ENCODE measurements at places on chromosomes 7 and 10. TPM values are rescaled to one million over a fixed set of nuclear protein-coding genes. Genes with fewer than 3 reads are reported as not detected.

DNA sequence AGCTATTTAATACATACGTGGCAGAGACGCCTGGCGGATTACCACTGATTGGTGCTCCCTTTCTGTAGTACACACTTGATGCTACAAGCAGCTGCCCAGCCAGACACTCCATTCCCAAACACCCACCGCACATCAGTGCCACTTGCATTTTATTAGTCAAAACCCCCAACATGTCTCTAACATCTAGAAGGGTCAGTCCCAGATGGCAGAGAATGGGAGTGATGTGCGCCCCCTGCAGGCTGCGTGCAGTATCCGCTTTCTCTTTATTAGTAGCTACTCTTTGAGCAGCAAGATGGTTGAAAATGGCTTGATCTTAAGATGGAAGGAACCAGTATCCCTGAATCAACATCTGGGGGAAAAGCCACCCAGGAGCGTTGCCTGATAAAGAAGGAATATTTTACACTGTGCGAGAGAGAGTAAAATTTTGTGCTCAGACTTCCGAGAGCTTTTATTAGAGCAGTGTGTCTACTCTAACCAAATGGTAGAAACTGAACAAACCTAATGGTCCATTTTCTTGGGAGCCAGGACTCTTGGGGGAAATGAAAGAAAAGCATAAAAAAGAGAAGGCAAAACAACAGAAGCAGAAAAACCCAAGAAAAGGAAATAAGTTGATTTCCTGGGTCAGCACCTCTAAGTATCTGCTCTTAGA lies 78.3 kb downstream of the ST8SIA6 start:
- DNase-seq, result peak; percentile 15

GRCh38 chr7:136526408-136527105 lies 341.9 kb upstream of the CHRM2 start:
- DNase-seq, result no peak

- DNase-seq, result no peak
Measured at GRCh38 chr7:29976673-29977415, 12.8 kb downstream of the SCRN1 start.

DNA sequence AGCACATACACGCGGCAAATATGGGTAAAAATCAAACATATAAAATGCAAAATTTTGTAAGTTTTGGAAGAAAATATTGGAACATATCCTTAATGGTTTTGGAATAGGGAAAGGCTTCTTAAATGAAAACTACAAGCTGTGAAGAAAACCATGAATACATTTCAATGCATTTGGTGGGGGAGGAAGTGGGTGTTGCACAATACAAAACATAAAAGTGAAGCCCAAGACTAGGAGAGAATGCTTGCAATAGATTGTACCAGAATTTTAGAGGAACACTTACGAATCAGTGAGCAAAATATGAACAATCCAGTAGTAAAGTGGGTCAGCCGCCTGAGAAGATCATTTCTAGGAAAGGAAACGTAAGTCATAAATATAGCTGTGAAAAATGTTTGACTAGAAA lies 322.6 kb upstream of the MKI67 start:
- no peak for DNase-seq

DNA sequence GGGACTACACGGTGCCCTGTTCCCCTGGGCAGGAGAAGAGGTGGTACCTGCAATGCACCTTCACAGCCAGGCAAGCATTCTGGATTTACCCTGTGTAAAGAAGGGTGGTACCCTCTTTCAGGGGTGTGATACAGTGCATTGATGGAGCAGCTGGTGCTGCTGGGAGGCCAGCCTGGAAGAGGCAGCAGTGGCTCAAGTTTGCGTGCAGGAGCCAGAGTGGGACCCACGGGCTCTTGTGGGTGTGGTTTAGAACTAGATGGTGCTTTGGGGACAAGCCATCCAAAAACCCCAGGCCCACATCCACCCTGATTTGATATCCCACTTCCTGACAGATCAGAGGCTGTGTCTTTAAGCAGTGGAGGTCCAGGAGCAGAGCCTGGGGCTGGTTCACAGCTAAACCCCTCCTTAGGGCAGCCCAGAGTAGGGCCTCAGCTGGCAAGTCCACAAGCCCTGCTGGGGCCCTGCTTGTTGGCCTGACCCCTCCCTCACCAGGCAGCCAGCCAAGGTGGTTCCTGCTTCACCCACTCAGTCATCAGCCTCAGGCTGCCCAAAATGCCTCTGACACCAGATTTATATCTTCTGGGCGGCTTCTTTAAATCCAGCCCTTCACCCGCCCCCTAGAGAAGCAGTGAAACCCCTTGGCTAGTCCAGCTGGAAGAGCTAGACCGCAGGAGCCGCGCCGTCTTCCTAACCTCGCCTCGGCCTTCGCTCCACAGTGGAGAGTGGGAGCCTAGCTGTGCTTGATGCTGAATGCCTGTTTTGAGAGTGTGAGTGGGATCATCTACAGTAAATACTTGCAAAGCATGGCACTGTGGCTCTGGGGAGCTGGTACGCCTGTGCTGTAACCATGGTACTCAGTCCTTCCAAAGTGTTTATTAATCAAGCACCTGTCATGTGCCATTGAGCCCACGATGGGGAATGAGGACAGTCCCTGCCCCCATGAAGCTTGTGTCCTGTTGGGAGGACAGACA lies 1.4 kb upstream of the ASIC3 start:
- DNase-seq, result no peak

The GGCT gene
- 160 TPM for total RNA-seq

GRCh38 chr10:56605051-56605450 lies 244.0 kb upstream of the ZWINT start:
- peak; percentile 67 for DNase-seq

Measured in neural progenitor cell (in vitro differentiated cells).